ENCODE measurements at places on chromosomes 13 and 19. TPM values are rescaled to one million over a fixed set of nuclear protein-coding genes. Genes with fewer than 3 reads are reported as not detected.

DNA sequence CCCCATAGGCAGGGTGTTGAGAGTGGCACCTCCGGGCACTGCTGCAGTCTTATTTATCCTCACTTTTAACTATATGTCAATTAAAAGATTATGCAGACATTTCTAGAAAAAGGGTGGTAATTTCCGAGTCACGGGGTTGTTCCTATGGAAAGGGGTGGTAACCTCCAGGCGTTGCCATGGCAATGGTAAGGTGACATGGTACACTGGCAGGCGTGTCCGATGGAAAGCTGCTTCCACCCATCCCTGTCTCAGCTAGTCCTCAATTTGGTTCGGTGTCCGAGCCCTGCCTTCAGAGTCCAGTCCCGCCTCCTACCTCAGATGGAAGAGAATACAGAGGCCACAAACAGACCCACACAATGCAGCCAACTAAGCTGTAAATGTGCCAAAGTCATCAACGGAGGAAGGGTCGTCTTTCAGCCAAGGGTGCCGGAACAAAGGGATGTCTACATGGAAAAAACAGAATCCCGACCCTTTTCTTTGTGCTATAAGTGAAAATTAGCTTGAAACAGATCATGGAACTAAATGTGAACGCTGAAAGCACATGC, 72.6 kb upstream of the C13orf46 start:
- no peak for DNase-seq

ZNF880 gene
- total RNA-seq = 13.6 TPM

DNA sequence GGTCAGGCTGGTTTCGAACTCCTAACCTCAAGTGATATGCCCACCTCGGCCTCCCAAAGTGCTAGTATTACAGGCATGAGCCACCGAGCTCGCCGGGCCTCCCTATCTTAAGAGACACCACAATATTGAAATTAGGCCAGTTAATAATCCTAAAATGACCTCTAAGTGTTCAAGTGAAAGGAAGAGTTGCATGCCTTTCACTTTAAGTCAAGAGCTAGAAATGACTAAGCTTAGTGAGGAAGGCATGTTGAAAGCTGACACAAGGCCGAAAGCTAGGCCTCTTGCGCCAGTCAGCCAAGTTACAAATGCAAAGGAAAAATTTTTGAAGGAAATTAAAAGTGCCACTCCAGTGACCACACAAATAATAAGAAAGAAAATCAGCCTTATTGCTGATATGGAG, 144.5 kb upstream of the FNDC3A start:
- DNase-seq = no peak

COL5A3 gene
- 30.2 TPM for total RNA-seq

- no peak for DNase-seq
These were observed 68.2 kb downstream of the NHLRC3 start for GRCh38 chr13:39106216-39107005.

FBN3 gene
- not detected for total RNA-seq

MAP4K1 gene
- 3.9 TPM for total RNA-seq

GRCh38 chr13:37640499-37640898, 41.9 kb upstream of the POSTN start:
- no peak for DNase-seq

GRCh38 chr19:55302318-55302703, 18.5 kb downstream of the BRSK1 start:
- DNase-seq = no peak

SYNE4 gene
- not detected for total RNA-seq

GRCh38 chr13:101869553-101869952, 417.1 kb downstream of the ITGBL1 start:
- DNase-seq = no peak

ZNF554 gene
- 2.6 TPM for total RNA-seq

- DNase-seq = no peak
These were observed 6.3 kb downstream of the MAMSTR start for GRCh38 chr19:48713041-48713863.

DNA sequence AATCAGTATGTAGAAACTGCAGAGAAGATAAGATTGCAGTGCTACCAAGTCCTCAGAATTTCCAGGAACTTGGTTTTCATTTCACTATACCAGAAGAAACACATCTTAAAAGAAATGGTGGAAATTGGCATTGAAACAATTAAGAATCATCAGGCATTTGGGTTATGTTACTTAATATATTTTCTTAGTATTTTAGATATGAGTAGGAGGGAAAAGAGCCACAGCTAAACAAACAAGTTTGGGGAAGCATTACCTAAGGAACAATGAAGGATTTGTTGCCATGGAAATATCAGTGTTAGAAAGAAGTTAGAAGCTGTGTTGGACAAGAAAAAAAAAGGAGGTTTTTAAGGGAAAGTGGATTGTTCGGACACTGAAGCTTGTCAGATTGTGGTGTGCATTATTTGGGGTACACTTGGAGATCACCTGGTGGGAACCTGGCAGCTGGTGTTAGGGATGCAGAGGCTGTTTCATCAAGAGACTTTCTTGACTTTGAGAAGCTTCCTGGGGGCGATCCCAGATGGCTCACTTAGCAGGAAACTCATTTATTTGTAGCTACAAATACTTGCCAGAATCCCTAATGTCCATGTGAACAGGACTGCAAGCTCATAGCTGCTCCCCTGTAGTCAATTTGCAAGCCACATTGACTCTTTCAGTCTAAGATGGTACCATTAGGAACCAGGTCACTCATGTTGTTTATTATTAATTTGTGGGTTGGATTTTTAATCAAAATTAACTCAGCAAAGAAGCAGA, 246.7 kb downstream of the RFC3 start:
- no peak for DNase-seq

DNA sequence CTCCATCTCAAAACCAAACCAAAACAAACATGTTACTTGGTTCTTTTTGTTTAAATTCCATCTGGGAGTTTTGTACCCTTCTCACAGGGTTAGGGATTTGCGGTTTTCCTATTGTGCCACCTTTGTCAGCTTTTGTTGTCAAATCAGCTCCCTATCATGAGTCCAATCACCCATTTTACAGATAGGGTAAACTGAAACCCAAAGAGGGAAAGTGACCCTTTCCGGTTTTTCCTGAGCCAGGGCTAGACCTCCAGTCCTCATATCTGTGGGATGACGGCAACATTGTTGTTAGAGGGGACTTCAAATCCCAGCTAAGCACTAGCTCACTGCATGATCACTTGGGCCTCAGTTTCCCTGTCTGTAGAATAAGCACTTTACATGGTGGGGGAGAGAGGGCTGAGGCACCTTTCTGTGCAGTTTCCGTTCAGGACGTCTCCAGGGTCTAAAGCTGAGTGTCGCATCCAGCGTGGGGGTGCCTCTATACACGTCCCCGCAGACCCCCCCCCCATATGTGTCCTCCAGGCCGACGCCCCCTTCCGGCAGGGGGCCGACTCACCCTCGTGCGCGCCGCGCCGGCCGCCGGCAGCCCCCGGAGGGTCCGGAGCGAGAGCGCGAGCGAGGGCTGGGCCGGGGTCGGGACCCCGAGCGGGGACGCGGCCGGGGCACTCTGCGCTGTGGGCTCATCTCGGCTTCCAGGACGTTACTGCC, 3.9 kb downstream of the CCDC194 start:
- DNase-seq = no peak

DIS3 gene
- total RNA-seq = 26.3 TPM
